ENCODE measurements at places on chromosomes 7 and 10.

GRCh38 chr7:115933471-115933870 is 97.1 kb downstream of the TFEC start:
- peak; percentile 4 for DNase-seq

DNA sequence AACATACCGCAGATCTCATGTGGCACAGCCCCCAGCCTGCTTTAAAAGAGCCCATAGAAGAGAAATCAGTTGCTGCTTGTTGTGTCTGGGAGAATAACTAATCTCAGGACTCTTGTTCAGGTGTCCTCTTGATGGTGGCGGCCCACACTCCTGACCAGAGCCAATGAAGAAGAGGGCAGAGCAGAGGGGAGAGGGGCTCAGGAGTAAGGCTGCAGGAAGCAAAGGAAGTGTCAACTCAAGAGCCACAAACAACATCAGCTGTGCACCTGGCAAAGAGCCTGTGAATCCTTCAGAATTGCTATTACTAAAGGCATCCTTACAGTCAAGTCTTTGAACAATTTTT is 59.8 kb upstream of the PTN start:
- DNase-seq: no peak

GRCh38 chr7:159195946-159196345 is 51.3 kb upstream of the VIPR2 start:
- no peak for DNase-seq

DNA sequence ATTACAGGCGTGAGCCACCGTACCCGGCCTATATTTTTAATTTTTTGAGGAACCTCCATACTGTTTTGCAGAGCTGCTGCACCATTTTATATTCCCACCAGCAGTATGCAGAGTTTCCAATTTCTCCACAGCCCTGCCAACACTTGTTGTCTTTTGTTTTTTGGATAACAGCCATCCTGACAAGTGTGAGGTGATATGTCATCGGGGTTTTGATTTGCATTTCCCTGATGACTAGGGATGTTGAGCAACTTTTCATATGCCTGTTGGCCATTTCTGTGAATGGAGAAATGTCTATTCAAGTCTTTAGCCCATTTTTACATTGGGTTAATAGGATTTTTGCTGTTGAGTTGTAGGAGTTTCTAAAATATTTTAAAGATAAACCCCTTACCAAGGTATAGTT is 22.2 kb downstream of the ENTPD7 start:
- peak; percentile 80 for DNase-seq

GRCh38 chr7:17725821-17726220 is 214.5 kb downstream of the SNX13 start:
- DNase-seq: no peak

- DNase-seq: no peak
Measured at GRCh38 chr10:65719790-65720189, 1206.0 kb upstream of the LRRTM3 start.

DNA sequence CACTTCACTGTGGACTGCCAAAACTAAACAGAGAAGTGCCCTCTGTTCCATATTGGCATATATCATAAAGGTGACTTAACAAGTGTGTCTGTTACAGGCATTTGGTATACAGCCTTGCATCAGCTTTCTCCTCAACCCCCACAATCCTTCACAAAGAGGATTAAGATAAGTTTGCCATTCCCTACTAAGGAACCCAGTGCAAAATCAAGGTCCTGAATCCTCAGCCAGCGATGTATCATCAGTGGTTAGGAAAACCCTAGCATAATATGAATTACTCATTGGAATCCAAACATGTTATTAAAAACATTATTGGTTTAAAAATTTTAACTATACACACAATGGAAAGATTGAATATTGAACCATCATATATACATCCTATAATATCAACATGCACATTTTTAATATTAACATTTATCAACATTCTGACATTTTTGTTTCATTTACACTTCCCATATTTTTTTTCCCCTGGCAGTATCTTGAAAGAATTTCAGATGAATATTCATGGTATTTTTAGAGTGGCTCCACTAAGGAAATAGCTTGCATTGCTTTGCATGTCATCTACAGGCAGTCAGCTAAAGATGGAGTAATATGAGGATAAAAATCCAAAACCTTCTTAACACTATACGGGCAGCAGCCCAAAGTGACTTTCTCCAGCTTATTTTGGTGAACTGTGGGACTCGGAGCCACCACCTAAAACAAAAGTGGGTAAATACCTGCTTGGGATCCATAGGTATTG is 215.6 kb upstream of the CHRM2 start:
- DNase-seq: no peak

DNA sequence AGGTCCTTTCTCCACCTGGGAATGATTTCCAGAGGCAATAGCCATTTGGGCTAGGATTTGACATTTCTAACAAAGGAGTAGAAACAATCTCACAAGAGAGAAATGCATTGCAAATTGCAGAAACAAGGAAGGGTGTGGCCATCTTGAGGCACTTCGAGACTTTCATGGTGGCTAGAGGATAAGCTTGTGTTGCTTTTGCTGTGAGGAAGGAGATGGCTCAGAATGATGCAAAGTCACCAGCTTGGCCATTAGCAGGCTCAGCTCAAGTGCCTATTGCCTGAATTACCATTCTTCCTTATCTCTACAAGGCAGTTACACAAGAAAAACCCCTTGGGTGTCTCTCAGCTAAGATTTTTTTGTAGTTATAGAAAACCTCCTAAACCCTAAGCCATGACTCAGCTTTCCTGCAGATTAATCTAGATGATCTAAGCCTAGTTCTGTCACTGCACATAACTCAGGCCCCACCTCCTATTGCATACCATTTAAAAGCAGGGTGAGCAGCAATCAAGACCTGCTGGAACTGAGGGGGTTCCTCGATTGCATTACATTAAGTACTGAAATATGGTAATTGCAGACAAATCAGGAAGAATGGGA is 683.1 kb downstream of the NRG3 start:
- no peak for DNase-seq

DNA sequence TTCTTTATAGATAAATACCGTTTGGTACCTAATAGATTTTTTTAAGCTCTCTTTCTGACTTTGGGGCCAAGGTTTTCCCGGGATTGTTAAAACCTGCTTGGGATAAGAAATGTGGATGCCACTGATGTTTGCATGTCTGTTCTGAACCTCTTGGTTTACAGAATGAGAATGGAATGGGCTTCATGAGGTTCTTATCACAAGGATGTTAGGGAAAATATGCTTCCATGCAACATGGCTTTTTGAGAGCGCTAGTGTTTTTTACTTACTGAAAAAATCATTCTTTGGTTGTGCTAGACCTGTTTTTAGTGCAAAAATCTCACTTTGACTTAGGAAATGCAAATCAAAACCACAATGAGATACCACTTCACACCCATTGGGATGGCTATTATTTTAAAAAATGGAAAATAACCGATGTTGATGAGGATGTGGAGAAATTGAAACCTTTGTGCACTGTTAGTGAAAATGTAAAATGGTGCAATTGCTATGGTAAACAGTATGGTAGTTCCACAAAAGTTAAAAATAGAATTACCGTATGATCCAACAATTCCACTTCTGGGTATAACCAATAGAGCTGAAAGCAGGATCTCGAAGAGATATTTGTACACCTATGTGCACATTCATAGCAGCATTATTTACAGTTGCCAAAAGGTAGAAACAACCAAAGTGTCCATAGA is 38.9 kb downstream of the TSPAN14 start:
- DNase-seq: no peak

DNA sequence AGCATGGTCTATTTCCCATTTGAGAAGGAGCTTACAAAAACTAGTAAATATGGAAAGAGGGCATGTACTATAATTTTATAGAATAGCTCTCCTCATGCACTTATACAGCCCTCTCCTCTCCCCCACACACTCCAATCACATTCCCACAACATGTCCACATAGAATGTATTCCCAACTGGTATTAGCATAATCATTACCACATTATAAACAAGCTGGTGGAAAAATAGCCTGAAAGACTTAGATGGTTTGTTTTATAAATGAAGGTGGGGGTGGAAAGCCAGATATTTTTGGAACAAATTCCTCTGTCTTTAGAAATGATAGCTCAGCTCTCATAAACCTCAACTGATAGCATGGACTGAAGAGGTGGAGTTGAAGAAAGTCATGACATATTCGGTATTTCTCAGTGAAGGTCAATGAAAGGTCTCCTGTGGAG is 410.1 kb downstream of the SUGCT start:
- DNase-seq: no peak

- DNase-seq: peak; percentile 2
Measured at GRCh38 chr7:11951909-11952308, 119.9 kb upstream of the THSD7A start.

GRCh38 chr7:111855842-111856227 is 293.5 kb upstream of the IMMP2L start:
- peak; percentile 55 for DNase-seq

DNA sequence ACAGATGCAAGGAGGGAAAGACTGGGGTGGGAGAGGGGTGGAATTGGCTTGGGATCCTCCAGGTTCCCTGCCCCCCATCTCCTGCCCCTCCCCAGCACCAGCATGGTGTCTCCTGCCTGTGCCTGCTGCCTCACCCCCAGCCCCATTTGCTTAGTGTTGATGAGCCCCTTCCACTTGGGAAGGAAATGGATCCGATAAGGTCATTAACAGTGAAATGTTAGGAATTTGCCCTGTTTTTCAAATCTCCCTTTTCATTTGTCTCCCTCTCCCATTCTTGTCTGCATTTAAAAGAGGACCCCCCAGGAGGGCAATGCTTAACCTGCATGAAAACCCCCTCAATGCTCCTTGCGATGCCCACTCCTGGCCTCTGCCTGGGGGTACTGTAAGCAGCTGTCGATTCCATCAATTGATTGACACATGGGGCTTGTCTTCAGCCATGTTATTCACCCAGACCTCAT is 51.5 kb downstream of the HK1 start:
- DNase-seq: no peak

- DNase-seq: peak; percentile 47
Measured at GRCh38 chr7:33423646-33424020, 294.3 kb downstream of the BBS9 start.

GRCh38 chr10:77409697-77410471 is 227.7 kb downstream of the KCNMA1 start:
- no peak for DNase-seq

DNA sequence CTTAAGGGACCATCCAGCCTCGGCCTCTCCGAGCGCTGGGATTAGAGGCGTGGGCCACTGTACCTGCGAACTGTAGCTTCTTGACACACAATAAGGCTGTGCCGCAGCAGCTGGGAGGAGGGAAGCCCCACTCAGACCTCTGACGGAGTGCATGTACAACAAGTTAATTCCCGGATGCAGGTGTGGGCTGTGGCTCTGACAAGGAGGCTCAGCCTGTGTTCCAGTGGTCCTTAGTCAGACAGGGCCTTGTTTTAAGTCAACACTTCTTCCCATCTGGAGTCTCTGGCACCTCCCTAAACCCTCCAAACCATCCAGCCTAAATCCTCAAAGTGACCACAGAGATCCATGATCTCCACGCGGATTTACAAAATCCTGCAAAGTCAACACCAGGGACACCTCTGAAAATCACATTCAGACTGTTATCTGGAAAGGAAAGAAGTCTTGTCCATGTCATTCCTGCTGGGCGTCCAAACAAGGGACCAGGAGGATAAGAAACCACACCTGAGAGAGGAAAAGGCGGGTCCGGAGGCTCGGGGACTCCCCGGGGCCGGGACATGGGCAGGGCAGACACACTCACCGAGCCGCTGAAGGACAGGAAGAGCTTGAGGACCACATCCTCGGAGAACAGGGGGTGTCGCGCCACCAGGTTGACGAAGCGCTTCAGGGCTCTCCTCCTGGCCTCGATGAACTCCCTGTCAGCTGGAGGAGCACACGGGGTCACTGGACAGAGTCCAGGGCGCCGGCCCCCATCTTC is 29.4 kb downstream of the NUDT1 start:
- no peak for DNase-seq

DNA sequence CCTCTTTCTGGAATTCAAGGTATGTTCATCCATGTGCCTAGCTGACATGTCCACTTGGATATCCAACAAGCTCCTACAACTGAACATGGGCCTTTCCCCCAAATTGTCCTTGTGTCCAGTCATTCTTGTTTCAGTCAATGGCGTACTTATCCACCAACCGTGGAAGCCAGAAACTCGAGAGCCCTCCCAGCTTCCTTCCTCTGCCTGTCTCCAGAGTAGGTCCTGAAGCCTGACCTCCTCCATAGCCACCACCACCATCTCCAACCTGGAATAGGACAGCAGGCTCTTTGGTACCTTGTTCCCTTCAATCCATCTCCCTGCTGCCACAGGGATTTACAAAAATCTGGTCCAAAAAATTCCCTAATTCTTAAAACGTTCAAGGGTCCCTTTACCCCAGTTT is 305.1 kb downstream of the RPS24 start:
- DNase-seq: no peak
